ENCODE measurements at places on chromosomes 16 and 17.

- no peak for DNase-seq
These were observed 1.3 kb downstream of the NTAN1 start for GRCh38 chr16:15054357-15055140.

- no peak for DNase-seq
These were observed 111.8 kb downstream of the SDK2 start for GRCh38 chr17:73532421-73532901.

- no peak for DNase-seq
These were observed 3.6 kb downstream of the ALDH3A1 start for GRCh38 chr17:19744492-19744891.

DNA sequence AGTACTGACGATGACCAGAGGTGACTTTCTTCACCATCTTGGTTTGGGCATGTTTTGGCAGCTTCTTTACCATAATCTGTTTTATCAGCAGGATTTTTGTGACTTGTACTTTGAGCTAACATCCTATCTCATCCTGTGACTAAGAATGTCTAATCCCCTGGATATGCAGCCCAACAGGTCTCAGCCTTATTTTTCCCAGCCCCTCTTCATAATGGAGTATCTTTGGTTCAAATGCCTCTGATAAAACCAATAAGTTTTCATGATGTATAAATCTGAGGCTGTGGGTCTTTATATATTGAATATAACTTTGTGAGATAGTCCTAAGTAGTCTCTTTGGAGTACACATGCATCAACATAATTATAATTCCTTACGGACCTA is 186.9 kb upstream of the WSB1 start:
- no peak for DNase-seq

- no peak for DNase-seq
These were observed 34.5 kb upstream of the TNRC6A start for GRCh38 chr16:24694931-24695330.

GRCh38 chr17:71753070-71753469 is 367.8 kb upstream of the SOX9 start:
- no peak for DNase-seq

DNA sequence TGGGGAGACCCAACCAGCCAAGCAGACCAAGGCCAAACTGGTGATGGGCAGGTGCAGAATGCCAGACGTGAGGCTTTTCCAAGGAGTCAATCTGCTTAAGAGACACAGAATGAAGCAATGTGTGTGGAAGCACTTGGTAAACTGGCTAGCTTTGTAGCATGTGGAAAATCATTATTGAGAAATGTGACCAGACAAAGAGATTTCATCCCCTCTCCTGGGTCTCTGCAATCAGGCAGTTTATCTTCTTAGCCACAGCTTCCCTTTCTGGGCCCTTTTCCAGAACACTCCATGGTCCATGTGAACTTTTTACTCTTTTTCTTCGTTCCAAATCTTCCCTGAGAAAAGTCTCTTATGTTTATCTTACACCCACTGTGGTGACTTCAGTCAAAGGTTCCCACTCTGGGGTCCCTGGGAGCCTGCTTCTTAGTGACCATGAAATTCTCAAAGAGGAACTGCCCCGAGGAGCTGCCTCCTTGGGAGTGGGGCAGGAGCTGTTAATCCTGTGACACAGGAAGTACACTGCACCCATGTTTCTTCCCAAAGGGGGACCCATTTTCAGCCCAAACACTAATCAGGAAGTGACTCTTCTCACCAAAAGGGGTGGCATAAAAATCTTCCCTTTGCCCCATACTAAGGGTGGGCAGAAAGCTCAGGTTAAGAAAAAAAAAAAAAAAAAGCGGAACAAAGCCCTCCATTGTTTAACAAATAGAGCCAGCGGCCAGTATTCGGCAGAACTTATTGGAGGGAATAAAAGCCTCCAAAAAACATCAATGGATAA is 346.2 kb upstream of the ASIC2 start:
- DNase-seq, result no peak

- DNase-seq, result no peak
These were observed 389.5 kb upstream of the ASIC2 start for GRCh38 chr17:33682599-33682998.

- DNase-seq, result no peak
These were observed 6.2 kb downstream of the LITAF start for GRCh38 chr16:11580451-11581086.

DNA sequence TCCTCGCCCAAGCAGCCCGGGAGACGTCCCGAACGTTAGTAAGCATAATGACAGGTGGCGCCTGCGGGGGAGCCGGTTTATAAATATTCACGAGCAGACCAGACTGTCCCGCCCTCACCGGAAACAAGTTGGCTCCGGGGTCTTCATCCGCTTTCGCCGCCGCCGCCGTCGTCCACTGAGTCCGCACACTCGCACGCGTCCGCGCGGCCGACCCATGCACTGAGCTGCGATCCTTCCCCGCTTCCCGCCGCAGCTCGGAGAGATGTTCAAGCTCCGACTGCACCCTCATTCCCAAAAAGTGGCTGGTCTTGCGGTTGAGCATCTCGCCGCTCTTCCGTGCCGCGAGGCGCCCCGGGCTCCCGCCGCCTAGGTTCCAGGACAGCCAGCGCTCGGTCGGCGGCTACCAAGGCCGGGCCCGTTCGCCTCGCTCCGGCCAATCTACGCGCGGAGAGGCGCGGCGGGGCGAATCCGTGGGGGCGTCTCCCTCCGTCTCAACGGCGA is 385 bp downstream of the CFAP119 start:
- no peak for DNase-seq

DNA sequence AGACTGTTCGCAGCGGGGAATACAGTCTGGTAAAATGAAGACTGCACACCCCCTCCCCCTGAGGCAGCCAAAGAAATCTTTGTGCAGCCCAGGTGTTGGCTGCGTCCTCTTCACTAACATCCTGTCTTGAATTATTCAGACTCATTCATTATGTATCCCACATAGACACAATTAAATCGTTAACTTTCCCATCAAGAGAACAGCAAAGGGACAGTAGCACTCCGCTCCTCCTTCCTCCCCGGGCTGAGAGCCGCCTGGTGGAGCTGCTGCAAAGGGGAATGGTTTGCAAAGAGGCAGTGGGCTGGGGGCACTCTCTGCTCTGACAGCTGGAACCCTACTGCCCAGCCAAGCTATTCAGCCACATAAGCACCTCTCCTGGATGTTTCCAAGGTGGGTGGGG is 290.0 kb upstream of the SOX9 start:
- DNase-seq, result no peak

GRCh38 chr17:77616254-77616731 is 342.2 kb upstream of the TNRC6C start:
- no peak for DNase-seq

GRCh38 chr17:37064206-37064605 is 115.5 kb downstream of the AATF start:
- DNase-seq, result no peak

DNA sequence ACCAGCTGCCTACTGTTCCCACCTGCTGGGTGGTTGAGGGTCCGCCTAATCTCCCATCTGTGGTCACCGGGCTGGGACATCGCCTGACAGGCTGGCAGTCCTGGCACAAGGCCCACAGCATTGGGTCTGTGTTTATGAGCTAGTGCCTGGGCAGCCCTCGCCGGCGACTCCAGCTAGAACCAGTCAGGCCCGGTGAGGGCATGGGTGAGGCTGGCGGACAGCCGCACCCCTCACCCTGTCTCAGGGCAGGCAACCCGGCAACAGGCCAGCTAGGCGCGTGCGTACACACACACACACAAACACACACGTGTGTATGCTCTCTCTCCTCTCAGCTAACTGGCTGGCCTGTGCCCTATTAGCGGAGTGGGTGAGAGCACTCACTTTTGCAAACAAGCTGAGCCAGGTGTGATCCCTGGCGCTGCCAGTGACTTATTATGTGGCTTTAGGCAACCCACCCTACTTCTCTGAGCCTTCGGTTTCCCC is 10.4 kb downstream of the HSD11B2 start:
- DNase-seq, result no peak

GRCh38 chr17:77177002-77177741 is 36.4 kb downstream of the SEC14L1 start:
- no peak for DNase-seq

DNA sequence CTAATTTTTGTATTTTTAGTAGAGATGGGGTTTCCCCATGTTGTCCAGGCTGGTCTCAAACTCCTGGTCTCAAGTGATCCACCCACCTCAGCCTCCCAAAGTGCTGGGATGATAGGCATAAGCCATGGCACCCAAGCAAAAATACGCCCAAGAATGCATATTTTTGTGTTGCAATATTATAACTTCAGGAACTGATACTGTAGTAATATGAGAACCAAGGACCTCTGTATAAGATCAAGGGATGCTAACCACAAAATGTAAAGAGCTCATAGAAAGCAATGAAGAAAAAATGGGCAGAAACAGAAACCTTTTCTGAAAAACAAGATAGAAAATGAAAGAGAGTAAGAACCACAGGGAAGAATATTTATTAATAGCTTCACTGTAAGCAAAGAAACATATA is 183.6 kb upstream of the RPL38 start:
- no peak for DNase-seq

DNA sequence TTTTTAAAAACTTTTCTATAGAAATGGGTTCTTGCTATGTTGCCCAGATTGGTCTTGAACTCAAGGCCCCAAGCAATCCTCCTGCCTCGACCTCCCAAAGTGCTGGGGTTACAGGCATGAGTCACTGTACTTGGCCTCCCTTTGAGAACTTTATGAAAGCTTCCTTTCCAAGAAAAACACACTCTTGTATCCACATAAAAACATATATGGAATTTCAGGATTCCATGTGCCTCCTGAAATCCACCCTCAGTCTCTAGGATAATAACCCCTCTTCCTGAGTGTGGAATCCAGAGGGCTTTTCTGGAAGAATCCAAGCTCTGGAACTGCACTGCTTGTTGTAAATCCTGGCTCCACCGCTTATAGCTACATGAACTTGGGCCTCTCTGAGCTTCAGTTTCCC is 53.2 kb upstream of the MRTFB start:
- DNase-seq, result no peak

DNA sequence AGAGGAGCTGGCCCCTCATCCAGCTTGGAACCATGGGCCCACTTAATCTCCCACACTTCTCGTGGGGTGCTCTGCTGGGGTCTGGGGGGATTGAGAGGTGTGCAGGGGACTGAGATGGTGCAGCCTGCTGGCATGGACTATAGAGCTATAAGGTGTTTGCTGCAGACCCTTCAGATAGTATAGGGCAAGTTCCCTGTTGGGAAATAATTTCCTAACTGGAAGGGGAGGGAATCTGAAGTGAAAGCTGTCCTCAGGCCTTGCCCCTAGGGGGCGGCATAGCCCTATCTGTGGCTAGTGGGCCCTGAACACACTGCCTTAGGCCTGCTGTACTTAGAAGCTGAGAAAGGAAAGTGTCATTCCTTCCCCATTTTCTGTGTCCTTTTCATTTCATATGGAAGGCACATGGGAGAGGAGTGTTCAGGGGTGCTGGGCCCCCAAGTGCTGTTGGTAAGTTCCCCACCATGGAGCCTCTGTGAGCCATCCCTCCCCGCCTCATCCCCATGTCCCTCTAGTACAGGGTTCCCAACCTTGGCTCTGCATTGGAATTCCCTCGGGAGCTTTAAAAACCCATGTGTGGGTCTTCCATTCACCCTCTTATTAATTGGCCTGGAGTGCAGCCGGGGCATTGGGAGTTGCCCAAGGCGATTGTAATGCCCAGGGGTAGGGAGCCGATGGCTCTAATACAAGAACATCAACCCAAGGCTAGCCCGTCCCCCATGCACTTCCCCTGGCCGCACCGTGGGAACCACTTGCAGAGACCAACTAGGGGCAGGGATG is 19.7 kb downstream of the GOSR2 start:
- DNase-seq, result no peak

GRCh38 chr17:31385428-31386285 is 5.8 kb upstream of the RAB11FIP4 start:
- DNase-seq, result no peak

DNA sequence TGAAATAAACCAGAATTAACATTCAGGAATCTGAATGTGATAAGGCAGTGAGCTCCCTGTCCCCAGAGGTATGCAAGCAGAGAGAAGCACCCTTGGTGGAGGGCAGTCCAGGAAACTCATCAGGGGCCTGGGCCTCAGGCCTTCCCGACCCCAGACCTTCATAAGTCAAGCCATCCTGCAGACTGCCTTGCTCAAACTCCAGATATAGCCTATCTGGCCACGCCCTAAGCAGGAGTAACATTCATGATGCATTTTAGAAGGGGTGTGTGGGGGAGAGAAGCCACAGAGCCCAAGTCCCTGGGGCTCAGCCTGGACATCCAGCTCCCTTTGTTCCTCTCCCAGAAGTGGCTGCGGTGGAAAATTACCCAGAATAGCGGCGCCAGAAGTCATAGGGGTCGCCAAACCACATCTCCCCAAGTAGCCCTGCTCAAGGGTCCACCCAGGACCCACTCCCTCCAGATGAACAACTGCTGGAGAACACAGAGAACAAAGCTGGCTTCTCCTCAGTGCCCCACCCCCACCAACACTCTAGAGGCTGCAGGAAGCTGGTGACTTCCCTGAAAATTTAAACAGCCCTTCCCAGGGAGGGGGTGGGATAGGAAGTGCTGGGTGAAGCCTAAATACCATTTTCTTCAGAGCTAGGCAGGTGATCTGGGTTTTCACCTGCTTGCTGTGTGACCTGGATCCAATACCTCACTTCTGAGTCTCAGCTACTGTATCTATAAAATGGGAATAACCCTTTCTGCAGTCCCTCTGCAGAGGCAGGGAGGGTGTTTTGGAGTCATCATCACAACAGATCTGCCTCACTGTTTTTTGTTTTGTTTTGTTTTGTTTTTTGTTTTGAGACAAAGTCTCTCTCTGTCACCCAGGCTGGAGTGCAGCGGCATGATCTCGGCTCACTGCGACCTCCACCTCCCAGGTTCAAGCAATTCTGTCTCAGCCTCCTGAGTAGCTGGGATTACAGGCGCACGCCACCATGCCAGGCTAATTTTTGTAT is 1.5 kb upstream of the SREBF1 start:
- no peak for DNase-seq

GRCh38 chr16:48203974-48204824 is 39.9 kb upstream of the LONP2 start:
- DNase-seq, result no peak

- no peak for DNase-seq
These were observed 525 bp downstream of the JPT1 start for GRCh38 chr17:75153780-75154194.

GRCh38 chr17:49748791-49749190 is 15.1 kb downstream of the FAM117A start:
- DNase-seq, result no peak

GRCh38 chr16:72203401-72203800 is 31.4 kb upstream of the PMFBP1 start:
- DNase-seq, result peak; percentile 44

GRCh38 chr16:54178478-54178976 is 108.1 kb downstream of the IRX3 start:
- DNase-seq, result no peak

- DNase-seq, result no peak
These were observed 30.5 kb downstream of the SNTB2 start for GRCh38 chr16:69217433-69217832.

All from glomerular endothelial cell (primary cell).